ENCODE measurements at places on chromosomes 2 and 18. TPM values are rescaled to one million over a fixed set of nuclear protein-coding genes. Genes with fewer than 3 reads are reported as not detected.
A peak's percentile ranks its signal among the peaks of the same experiment; 100 is the strongest.

DNA sequence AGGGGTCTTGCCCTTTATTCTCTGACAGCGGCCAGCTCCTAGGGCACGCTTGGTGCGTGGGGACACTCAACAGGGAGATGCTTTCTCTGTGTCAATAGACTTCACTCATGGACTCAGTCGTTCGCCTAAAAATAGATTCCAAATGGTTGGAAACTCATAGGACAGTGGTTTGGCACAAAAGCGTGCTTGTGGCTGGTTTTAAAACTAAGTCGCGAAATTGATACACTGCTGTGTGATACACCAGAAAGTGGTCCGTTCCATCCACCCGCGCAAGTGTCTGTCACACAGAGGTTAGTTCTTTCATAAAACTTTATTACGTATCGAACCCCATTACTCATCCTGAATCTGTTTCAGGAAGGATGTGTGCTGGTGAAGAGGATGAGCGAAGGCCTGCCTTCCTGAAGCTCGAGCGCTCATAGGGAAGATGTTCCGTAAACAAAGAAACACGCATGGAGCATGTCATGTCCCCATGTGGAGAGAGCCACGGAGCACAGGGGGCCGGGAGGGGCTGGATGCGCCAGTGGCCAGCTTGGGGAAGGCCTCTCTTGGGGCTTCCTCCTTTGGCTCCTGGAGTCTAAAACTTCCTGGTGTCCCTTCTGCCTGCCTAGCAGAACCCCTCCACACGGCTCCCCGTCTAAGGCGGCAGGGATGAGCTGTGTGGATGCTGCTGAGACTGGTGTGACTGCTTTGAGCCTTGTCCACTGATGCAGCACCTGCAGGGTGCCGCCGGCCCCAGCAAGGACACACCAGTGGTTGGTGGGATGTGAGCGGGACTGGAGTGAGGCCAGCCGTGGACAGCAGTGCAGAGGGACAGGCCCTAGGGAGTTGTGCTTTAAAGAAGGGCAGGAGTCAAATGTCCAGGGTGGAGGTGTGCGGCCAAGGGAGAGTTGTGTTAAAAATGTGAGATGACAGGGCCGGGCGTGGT is 207.2 kb downstream of the GBX2 start:
- no peak overlapping the region for H3K27ac ChIP-seq
- H3K27me3 ChIP-seq = peaks cover 12% of the 10 kb centered on the region

DNA sequence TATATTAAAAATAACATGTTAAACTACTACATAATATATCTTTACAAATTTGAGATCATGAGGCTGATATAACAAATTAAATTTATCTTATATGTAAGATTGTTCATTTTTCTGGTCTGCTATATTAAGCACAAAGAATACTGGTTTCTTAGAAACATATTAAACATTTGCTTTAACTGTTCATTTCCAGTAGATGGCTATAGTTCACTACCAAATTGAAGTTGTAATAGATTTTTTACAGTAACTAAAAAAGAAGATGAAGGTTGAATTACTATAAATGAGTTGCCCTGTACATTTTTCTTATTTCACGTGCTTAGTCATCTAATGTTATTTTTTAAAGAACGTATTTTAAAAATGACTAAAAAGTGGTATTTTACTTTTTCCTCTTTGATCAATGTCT is 57.0 kb downstream of the ZNF407 start:
- H3K27me3 ChIP-seq = no peaks in the 10 kb centered on the region
- no peak for DNase-seq
- H3K27ac ChIP-seq = no peak overlapping the region
- H3K36me3 ChIP-seq = peaks cover 13% of the 10 kb centered on the region
- no peak overlapping the region for H3K4me3 ChIP-seq

GRCh38 chr2:224946895-224947294 is 95.4 kb downstream of the DOCK10 start:
- H3K27ac ChIP-seq = peak overlapping the region; percentile 84
- peak; percentile 63 for DNase-seq
- H3K4me3 ChIP-seq = peak overlapping the region; percentile 96
- no peaks in the 10 kb centered on the region for H3K36me3 ChIP-seq
- peaks cover 70% of the 10 kb centered on the region for H3K4me1 ChIP-seq

Gene GPAT2
- 2.5 TPM for polyA plus RNA-seq

GRCh38 chr18:23421277-23421676 is 31.8 kb upstream of the RIOK3 start:
- no peaks in the 10 kb centered on the region for H3K36me3 ChIP-seq
- no peak overlapping the region for H3K27ac ChIP-seq
- peaks cover 29% of the 10 kb centered on the region for H3K4me1 ChIP-seq

DNA sequence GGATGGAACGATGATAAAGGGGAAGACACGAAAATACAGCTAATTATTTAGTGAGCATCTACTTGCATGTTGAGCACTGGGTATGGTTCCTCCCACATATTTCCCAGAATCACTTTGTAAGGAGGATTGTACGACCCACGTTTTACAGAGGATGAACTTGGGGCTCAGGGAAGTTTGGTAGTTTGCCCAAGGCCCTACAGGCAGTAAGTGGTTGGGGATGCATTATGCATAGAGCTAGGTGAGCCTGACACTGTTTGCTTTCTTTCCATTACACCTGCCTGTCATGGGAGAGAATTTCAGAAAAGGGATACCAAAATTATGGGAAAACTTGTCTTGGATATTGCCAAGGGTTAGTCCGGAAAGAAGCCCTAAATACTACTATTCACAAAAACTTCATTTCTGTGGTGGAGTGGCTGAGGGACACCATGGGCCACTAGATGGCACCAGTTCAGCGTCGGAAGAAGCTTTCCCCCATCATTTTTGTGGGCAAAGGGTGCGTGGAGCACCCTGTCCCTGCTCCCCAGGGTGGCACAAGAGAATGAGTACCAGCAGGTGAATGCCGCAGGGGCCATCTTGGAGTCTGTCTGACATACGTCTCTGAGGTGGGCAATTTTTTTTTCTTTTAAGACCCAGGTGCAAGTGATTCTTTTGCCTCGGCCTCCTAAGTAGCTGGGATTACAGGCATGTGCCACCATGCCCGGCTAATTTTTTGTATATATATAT is 23.5 kb upstream of the C18orf32 start:
- no peaks in the 10 kb centered on the region for H3K36me3 ChIP-seq
- H3K4me3 ChIP-seq = no peak overlapping the region
- DNase-seq = peak; percentile 36
- H3K27ac ChIP-seq = peak overlapping the region; percentile 67
- no peaks in the 10 kb centered on the region for H3K4me1 ChIP-seq

- H3K36me3 ChIP-seq = no peaks in the 10 kb centered on the region
- H3K4me3 ChIP-seq = no peak overlapping the region
- no peak overlapping the region for H3K27ac ChIP-seq
- H3K4me1 ChIP-seq = peaks cover 2% of the 10 kb centered on the region
- peaks cover 14% of the 10 kb centered on the region for H3K27me3 ChIP-seq
- DNase-seq = no peak
These were observed 4.2 kb upstream of the ADCY3 start for GRCh38 chr2:24924266-24924665.

Gene SETBP1
- polyA plus RNA-seq = 20.2 TPM

DNA sequence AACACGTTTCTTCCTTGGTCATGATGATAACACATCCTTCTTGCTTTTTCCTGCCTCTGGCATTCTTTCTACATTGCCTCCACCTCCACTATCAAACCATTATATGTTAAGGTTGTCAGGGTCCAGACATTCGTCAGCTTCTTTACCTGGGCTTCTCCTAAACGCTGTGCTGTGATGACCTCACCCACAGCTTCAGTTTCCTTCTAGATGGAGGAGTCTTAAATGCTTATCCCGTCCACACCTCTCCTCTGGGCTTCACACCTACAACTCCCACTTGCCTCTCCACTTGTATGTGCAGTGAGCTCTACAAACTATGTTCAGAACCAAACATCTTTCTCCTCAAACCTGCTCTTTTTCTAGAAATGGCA is 666 bp upstream of the STAT1 start:
- peaks cover 6% of the 10 kb centered on the region for H3K4me1 ChIP-seq
- H3K4me3 ChIP-seq = no peak overlapping the region
- H3K27ac ChIP-seq = no peak overlapping the region
- DNase-seq = no peak
- H3K27me3 ChIP-seq = no peaks in the 10 kb centered on the region

GRCh38 chr18:29841631-29842030 is 1200.9 kb downstream of the DSC3 start:
- H3K4me3 ChIP-seq = no peak overlapping the region
- no peak for DNase-seq
- H3K36me3 ChIP-seq = no peaks in the 10 kb centered on the region
- H3K27ac ChIP-seq = no peak overlapping the region
- no peaks in the 10 kb centered on the region for H3K27me3 ChIP-seq

- H3K4me3 ChIP-seq = peak overlapping the region; percentile 98
- H3K27ac ChIP-seq = peak overlapping the region; percentile 97
- no peaks in the 10 kb centered on the region for H3K27me3 ChIP-seq
- H3K36me3 ChIP-seq = no peaks in the 10 kb centered on the region
- peak; percentile 91 for DNase-seq
These were observed 889 bp downstream of the ZC3H15 start for GRCh38 chr2:186486651-186487647.

Gene TTLL4
- polyA plus RNA-seq = not detected

- peaks cover 35% of the 10 kb centered on the region for H3K4me1 ChIP-seq
- H3K27me3 ChIP-seq = no peaks in the 10 kb centered on the region
- H3K27ac ChIP-seq = no peak overlapping the region
- no peak for DNase-seq
- no peak overlapping the region for H3K4me3 ChIP-seq
These were observed 21.6 kb downstream of the EIPR1 start for GRCh38 chr2:3355951-3356569.

DNA sequence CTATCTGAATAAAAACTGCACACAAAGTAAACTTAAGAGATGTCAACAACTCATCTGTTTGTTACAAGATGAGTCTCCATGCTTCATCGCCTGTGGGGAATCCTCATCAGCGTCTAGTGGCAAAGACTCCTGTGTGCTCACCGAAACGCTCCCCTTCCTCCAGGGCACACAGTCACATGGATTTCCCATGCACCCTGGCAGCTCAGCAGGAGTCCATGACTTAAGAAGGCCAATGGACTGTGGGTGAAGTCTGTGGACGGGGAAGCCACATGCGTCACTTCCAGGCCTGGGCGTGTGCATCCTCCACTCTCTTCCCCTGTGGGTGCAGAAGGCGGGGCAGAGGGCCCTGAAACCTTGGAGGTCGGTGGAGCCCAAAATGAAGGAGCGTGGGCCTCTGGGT is 41.1 kb downstream of the ID2 start:
- no peak for DNase-seq
- no peaks in the 10 kb centered on the region for H3K4me1 ChIP-seq
- no peaks in the 10 kb centered on the region for H3K36me3 ChIP-seq
- no peak overlapping the region for H3K4me3 ChIP-seq
- no peaks in the 10 kb centered on the region for H3K27me3 ChIP-seq
- no peak overlapping the region for H3K27ac ChIP-seq

GRCh38 chr2:148110184-148110583 is 89.3 kb downstream of the MBD5 start:
- no peak for DNase-seq
- H3K4me1 ChIP-seq = peaks cover 11% of the 10 kb centered on the region
- H3K4me3 ChIP-seq = no peak overlapping the region

Gene OSR1
- polyA plus RNA-seq = not detected

- no peaks in the 10 kb centered on the region for H3K27me3 ChIP-seq
- no peak overlapping the region for H3K4me3 ChIP-seq
- peaks cover 19% of the 10 kb centered on the region for H3K36me3 ChIP-seq
- H3K27ac ChIP-seq = peak overlapping the region; percentile 54
These were observed 118.8 kb downstream of the MGAT5 start for GRCh38 chr2:134372611-134373131.

DNA sequence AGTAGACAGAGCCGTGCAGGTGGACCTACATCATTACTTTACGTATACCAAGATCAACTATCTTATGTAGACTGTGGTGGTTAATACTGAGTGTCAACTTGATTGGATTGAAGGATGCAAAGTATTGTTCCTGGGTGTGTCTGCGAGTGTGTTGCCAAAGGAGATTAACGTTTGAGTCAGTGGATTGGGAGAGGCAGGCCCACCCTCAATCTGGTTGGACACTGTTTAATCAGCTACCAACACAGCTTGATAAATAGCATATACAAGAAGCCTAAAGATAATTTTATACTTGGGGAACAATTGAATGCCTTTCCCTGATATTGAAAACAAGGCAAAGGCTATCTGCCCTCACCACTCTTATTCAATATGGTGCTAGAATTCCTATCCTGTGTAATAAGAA is 604.2 kb upstream of the ZEB2 start:
- no peaks in the 10 kb centered on the region for H3K27me3 ChIP-seq
- H3K4me3 ChIP-seq = no peak overlapping the region
- H3K27ac ChIP-seq = no peak overlapping the region
- no peak for DNase-seq
- H3K36me3 ChIP-seq = no peaks in the 10 kb centered on the region

GRCh38 chr2:104385743-104386142 is 468.2 kb upstream of the POU3F3 start:
- DNase-seq = no peak
- H3K4me3 ChIP-seq = no peak overlapping the region
- H3K27me3 ChIP-seq = peaks cover 5% of the 10 kb centered on the region
- no peak overlapping the region for H3K27ac ChIP-seq
- no peaks in the 10 kb centered on the region for H3K36me3 ChIP-seq

DNA sequence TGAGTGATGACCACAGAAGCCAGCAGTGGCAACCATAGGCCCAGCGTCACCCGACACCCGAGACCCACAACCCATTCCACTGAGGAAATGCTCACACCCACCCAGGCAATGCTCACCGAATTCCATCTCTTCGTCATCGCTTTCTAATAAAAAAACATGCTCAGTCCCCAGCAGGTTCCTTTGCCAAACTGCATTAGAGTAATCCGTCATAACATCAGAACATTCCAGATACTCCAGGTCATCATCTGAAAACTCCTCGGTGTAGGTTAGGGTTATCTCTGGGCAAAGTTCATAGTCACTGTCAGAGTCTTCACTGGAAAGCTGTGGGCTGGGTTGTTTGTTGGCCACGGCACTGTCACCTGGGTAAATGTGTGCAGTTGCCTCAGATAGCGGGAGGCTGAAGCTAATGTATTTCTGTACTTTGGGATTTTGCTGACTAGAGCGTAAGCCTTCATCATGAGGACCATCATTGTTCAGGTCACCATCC is 49.3 kb downstream of the ALPK2 start:
- no peak for DNase-seq
- H3K27ac ChIP-seq = no peak overlapping the region
- no peaks in the 10 kb centered on the region for H3K36me3 ChIP-seq
- H3K4me3 ChIP-seq = peak overlapping the region; percentile 41
- H3K27me3 ChIP-seq = peaks cover 5% of the 10 kb centered on the region
- H3K4me1 ChIP-seq = peaks cover 30% of the 10 kb centered on the region

GRCh38 chr2:2131075-2131789 is 199.8 kb downstream of the MYT1L start:
- H3K27me3 ChIP-seq = peaks cover 11% of the 10 kb centered on the region
- H3K36me3 ChIP-seq = no peaks in the 10 kb centered on the region
- no peak overlapping the region for H3K4me3 ChIP-seq
- no peak for DNase-seq
- H3K27ac ChIP-seq = no peak overlapping the region
- H3K4me1 ChIP-seq = no peaks in the 10 kb centered on the region

GRCh38 chr2:240812301-240812680 is 7.7 kb downstream of the KIF1A start:
- no peak overlapping the region for H3K27ac ChIP-seq
- H3K36me3 ChIP-seq = no peaks in the 10 kb centered on the region
- no peak for DNase-seq
- no peaks in the 10 kb centered on the region for H3K4me1 ChIP-seq
